ENCODE measurements at places on chromosomes 2 and 18.

DNA sequence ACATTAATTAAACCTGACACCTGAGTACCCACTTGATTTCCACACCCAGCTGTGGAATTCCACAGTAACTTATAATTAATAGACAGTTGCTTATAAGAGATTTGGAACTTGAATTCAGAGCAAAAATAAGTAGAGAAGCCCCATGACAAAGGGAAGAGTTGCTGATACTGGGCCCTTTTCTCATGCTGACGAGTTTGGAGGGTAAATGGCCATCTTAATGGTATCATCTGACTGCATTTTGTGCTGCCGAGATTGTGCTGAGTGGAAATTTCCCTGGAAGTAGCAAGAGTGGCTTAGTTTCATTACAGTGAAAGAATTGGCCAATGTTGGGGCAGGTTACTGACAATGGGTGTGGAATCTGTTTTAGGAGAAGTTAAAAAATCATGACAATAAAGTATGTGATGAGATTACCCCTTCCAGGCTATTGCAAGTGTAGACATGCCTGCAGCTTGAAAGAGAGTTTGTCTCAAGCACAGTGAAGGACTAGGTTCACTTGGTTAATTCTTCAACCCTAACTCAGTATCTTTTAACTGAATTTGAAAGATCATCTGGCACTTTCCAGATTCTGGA is 49.9 kb downstream of the VSNL1 start:
- no peak for ATAC-seq

GRCh38 chr2:240559286-240559685 is 871 bp upstream of the DUSP28 start:
- no peak for ATAC-seq

GRCh38 chr2:185433824-185434223 is 304.8 kb upstream of the FSIP2 start:
- no peak for ATAC-seq

DNA sequence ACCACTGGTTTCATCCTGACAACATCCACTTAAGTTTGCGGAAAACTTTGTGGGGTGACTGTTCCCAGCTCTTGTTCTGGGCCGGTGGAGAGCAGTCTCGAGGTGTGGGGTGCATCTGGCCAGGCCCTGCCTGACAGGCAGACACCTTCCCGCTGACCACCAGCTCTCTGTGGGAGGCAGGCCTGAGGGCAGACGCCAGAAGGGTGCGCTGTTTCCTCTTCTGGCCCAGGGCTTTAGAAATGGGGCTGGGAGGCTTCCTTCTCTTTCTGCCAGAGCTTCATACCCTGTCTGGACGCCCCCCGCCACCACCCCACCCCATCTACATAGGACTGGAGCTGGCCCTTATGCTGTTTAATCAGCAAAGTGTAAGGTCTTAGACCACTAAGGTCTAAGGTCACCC is 263.8 kb downstream of the LOXHD1 start:
- ATAC-seq, result no peak

- ATAC-seq, result peak; percentile 76
Measured at GRCh38 chr18:77131652-77132368, 773 bp downstream of the MBP start.

- ATAC-seq, result no peak
Measured at GRCh38 chr2:29522951-29523669, 398.3 kb downstream of the ALK start.

DNA sequence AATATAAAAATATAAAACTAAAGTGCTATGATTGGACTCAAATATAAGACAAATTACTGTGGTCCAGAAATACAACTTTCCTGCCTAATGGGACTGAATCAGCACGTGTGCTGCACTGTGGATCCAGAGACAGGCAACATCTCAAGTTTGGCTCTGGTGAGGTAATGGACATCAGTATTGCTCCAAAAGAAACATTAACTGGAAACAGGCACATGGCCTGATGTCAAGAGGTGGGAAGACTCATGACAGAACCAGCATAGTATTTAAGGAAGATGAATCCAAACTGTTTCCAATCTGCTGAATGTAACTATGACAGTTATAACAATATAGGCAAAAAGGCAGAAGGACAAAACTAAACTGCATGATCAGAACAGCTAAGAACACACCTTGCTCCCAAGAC is 354.6 kb downstream of the FSIP2 start:
- no peak for ATAC-seq

DNA sequence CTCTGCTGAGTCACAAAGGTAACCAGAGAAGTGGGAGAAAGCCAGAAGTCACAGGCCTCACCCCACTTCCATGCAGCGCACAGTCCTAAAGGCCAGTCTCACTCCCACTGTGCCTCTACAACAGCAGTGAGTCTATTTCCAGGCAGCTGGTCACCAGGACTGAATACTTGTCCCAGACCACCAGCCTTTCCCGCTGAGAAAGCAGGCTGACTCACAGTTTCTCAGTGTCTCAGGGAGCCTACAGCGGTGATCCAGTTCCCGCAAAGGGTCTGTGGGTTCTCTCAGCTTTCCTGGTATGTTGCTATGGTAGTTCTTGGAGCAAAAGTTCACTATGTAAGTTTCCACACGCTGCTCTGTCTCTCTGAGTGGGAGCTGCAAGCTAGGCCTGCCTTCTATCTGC is 622.5 kb downstream of the RNF144A start:
- ATAC-seq, result no peak

GRCh38 chr2:20650393-20650876 is 463 bp downstream of the HS1BP3 start:
- peak; percentile 0 for ATAC-seq

DNA sequence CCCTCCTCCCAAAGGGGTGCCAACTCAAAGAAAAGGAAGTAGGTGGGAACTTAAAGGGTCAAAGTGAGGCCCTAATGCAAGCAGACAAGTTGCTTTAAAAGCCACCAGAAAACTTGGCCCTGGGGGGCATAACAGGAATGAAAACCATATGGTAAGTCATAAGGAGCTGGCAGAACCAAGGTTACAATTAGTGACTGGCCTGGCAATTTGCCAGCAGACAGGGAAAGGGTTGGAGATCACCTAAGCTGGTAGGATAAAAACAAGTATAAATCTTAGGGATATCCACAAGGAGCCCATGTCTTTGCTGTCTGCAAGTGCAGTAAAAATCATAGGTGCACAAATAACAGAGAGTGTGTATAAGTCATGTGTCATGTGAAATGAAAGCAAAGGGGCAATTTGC is 256.7 kb upstream of the LRRTM4 start:
- ATAC-seq, result no peak

- ATAC-seq, result no peak
Measured at GRCh38 chr2:136121204-136121910, 3.4 kb upstream of the CXCR4 start.

GRCh38 chr2:60246583-60246982 is 306.9 kb downstream of the BCL11A start:
- no peak for ATAC-seq

- ATAC-seq, result no peak
Measured at GRCh38 chr2:241378816-241379215, 22.7 kb downstream of the FARP2 start.

DNA sequence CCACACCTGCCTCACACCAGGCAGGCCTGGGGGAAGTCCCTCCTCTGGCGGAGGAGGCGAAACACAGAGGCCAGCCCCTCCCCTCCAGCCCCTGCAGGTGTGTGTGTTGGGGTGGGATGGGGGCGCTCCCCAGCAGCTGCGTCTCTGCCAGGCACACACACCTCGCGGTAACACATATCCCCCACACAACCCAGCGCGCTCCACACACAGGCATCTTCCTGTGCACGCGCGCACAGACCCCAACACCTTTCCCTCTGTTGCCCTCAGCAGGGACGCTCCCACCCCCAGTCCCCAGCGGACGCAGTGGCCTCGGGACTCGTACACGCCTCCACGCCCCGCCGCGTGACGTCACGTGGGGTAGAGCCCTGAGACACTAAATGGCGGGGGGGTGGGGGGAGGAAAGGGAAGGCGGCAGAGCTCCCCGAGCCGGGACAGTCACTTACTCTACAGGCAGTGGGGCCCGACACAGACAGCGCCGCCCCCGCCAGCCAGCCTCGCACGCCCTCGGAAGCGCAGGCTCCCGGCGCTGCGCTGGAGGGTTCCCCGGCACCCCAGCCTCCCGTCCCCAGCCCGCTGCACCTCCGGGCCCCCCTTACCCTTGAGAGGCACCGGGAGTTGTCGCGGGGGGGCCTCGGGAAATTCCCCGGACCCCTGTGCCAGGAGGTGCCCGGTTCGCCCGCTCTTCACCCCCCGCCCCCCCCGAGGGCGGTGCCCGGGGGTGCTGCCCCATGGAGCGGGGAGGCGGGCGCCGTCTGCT is at the start of gene WNT10A:
WNT10A (plus strand) TSS at position 751 of the 757 bp plus-strand sequence. CDS start 144 bp downstream, outside the sequence.
- ATAC-seq, result peak; percentile 90

- no peak for ATAC-seq
Measured at GRCh38 chr2:173054466-173054865, 21.2 kb upstream of the MAP3K20 start.

- ATAC-seq, result no peak
Measured at GRCh38 chr2:229572507-229573271, 141.7 kb downstream of the DNER start.

- ATAC-seq, result no peak
Measured at GRCh38 chr2:7618031-7618430, 700.8 kb downstream of the RNF144A start.

GRCh38 chr18:9536354-9537152 is 61.2 kb downstream of the RALBP1 start:
- no peak for ATAC-seq

GRCh38 chr2:240131296-240131695 is 4.8 kb downstream of the COPS9 start:
- ATAC-seq, result no peak

DNA sequence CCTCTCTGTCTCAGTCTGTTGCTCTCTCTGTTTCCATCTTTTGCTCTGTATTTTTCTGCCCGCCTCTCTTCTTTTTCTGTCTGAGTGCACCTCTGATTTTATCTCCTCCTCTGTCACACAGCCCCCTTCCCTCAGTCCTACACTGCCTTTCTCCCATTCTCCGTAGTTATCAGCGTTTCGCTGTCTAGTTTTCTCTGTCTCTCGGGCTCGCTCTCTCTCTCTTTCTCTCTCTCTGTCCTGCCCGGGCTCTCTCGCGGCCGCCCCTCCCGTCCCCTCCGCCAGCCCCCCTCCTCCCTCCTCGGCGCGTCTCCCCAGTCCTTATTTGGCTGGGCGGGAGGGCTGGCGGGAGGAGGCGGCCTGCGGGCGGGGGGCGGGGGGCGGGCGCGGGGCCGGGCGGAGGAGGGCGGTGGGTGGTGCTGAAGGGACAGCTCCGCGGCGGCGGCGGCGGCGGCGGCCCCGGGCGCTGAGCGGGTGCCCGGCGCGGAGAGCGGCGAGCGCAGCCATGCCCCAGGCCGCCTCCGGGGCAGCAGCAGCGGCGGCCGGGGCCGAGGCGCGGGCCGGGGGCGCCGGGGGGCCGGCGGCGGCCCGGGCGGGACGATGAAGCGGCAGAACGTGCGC is at the start of gene KCNK3:
KCNK3 (plus strand) TSS at position 444 of the 618 bp plus-strand sequence; CDS start at position 598, 154 bp downstream.
- peak; percentile 28 for ATAC-seq

- ATAC-seq, result no peak
Measured at GRCh38 chr2:8189316-8189715, 492.5 kb upstream of the ID2 start.

DNA sequence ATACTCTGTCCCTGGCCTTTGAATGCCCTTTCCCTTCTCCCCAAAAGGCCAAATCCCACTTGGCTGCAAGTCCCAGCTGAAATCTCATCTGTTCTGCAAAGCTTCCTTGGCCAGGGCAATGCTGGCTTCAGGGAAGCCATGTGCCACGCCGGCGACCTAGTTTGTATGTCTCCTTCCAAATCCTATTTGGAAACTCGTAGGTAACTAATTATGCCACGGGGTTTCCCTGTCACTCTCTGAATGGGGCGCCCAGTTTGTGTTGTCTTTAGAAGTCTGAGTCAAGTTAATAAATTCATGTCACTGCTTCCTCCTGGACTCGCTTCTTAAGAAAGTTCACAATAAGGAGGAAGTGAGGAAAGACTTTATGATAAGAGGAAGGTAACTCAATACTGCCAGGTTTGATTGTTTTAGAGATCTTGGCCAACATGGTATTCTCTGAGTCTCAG is 19.1 kb downstream of the FHL2 start:
- ATAC-seq, result no peak

- no peak for ATAC-seq
Measured at GRCh38 chr18:59941331-59941730, 41.5 kb downstream of the PMAIP1 start.

DNA sequence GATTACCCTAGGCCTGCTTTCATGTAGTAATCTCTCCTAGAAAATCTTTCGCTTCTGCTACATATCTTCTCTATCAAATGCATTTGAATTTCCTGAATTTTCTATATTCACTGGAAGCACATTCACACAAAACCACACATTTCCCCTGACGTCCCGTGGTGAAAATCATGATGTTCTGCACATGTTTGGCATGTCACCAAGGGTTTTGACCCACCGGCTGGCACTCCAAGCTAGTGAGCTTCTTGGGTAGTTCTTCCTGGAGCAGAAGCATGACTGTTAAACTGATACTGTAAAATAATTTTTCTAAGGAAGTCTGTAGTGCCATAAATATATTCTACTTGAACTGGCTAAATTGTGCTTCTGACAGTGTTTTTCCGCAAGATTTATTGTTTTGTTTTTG is 510.1 kb upstream of the SLC8A1 start:
- no peak for ATAC-seq

DNA sequence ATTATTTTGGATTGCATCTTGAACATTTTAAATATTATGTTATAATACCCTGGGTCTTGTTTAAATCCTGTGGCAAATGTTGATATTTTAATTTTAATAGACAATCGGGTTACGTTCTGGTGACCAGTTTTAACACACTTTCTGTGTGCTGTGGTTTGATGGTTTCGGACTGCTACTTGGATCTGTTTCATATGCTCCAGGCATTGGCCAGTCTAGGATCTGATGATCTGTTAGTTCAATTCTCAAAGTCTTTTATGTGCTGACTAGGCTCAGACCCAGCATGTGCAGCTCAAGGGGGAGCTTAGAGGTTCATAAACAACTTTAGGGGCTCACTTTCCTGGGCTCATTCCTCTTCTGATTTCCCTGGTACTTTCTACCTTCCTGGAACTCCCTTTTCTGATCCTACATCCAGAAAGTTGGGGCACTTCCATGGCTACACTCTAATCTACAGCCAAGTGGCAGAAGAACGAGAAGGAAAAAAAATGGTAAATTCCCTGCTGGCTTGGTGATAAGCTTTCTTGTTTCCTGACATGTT is 5.0 kb upstream of the ZBTB14 start:
- no peak for ATAC-seq

GRCh38 chr18:39692367-39693015 is 2126.9 kb upstream of the CELF4 start:
- no peak for ATAC-seq

DNA sequence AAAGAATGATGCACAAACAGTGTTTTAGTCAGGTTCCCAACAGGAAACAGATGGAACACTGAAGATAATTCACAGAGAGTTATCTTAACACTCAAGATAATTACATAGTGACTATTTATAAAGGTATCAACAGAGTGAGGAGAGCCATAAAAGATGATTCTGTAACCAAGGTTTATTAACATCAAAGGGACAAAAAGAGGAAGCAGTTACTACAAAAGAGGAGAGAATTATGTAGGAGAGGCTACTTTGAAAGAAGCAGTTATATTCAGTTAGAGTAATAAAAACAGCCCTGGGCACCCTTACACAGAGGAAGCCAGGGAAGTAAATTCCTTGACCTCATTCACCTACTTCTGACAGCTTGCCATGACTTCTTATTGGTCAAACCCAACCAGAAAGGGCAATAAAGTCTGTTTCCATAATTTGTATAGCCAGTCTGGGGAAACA is 326.5 kb upstream of the SLC39A10 start:
- ATAC-seq, result no peak
